Activated CD8-positive, alpha-beta memory T cell treated with anti-CD3 and anti-CD28 coated beads for 48 hours (primary cell): ENCODE measurements at places on chromosomes 5 and 9.

DNA sequence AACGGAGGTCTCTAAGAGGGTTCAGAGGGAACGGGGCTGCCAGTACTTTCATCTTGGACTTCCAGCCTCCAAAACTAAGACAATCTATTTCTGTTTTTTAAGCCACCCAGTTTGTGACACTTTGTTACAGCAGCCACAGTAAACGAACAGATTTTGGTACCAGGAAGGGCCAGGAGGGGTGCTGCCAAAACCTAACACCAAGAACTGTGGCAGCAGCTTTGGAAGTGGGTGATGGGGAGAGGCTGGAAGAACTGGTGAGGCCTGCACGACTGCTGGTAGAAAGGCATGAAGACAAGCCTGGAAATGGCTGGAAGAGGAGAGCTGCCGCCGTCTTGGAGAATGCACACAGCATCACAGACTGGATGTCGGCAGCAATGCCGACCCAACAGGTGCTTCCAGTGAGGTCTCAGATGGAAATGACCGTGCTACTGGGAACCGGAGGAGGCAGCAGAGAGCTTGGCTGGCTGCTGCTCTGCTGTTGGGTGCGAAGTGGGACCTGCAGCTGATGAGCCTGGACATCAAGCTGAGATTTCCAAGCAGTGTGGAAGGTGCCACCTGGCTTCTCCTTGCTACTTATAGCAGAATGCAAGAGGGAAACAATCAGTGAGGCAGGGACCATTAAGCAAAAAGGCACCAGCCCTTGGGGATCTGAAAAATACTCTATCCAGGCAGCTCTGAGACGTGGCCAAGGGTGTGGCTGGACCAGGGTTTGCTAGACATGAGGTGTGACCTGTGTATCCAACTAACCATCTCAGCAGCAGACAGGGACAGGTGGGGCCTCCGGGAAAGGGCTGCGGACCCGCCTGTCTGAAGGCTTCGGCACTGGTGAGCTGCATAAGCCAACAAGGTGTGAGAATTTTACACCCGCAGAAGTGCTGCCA is 4.7 kb upstream of the TMEM210 start:
- DNase-seq = no peak

DNA sequence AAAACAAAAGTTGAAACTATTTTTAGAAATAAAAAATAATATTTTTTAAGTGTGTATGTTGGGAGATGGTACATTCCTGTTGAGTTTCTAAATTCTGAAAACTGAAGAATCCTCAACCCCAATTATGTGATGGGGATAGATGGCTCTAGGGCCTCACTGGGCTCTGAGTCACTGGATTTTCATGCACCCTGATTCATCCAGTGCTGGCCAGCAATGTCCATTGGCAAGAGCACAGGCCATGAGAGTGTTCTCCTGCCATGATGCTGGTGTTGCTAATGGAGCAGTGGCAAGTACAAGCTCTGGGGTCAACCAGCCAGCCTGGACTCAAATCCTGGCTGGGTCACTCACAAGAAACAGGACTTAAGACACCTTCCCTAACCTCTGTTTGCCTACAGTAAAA is 23.3 kb downstream of the SMIM23 start:
- no peak for DNase-seq

- no peak for DNase-seq
Observed at GRCh38 chr5:41891066-41891707, 13.0 kb upstream of the RIMOC1 start.

DNA sequence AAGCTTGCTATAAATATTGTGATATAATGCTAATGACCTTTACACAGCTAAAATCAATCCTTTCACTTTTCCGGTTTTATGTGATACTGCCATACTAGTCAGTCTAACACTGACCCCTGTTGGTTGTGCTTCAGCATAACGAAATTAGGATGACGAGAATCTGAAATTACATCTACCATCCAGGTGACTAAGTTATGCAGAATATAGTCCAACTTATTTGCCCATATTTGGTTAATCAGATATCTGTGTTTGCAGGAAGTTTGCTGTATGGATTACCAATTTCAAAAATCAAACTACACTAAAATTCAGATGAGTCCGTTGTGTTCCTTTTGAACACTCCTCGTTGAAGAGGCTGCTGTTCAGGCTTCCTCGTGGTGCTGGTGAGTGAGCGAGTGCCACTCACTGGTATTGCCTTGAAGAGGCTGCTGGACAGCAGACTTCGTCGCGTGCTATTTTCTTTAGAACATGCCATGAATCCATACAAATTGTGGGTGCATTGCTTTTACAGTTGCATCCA is 32.5 kb downstream of the TENT4A start:
- no peak for DNase-seq

DNA sequence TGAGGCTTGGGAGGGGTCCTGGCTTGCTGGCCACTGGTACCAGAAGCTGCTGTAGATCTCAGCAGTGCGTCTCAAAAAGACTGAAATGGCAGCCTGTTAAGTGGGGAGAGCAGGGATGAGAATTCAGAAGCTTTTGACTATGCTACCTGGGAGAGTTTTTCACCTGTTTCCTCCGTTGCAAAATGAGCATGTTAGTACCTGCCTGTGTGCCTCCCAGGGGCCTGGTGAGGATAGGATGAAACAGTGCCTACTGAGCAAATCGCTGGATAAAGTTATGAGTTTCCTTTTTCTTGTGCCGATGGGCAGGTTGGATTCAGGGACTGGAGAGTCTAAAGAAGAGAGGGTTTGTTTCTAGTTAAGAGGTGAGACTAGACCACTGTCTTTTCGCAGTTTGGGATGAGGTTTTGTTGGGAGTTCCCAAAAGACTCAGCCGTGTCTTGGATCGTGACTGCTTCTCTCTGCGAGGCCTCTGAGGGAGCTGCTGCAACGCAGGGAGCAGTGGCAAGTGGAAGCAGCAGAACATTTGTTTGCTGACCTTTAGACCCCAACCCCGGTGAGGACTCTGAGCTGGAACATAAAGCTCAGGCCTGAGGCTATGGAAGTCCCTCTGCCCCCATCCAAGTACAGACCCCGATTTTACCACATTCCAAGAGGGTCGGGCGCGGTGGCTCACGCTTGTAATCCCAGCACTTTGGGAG is 1.4 kb downstream of the RALGPS1 start:
- no peak for DNase-seq

GRCh38 chr9:106880081-106880480 is 17.1 kb downstream of the ZNF462 start:
- no peak for DNase-seq

GRCh38 chr5:95733107-95733665 is 2.0 kb downstream of the RHOBTB3 start:
- no peak for DNase-seq

DNA sequence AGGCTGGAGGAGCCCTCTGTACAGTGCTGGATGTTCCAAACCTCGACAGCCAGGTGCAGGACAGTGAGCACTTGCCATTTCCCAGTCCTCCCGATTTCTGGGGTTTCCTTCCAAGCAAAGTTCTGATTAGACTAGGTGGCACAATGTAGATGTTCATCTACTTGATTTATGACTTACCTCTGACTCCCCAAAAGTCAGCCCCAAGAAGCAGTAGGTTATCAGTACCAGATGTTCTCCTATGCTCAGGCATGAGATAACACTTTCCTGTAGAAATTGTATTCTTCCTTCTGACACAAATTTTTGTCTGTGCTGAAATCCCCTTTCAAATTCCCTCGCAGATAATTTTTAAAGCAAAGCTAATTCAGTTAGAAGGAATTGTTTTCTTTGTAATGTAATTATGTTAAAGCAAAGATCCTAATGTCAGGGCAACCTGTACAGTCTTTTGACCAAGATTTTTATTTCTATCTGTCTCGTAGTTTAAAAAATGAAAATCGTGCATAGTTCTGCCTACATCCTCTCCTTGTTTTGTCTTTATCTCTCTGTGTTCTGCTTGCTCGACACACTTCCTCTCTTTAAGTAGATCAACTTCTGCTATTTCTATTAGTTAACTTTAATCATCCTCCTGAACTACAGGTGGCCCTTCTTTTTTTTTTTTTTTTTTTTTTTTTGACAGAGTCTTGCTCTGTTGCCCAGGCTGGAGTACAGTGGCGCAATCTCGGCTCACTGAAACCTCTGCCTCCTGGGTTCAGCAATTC is 102.4 kb upstream of the PJA2 start:
- DNase-seq = no peak

- no peak for DNase-seq
Observed at GRCh38 chr9:90795871-90796317, 5.7 kb upstream of the SYK start.

DNA sequence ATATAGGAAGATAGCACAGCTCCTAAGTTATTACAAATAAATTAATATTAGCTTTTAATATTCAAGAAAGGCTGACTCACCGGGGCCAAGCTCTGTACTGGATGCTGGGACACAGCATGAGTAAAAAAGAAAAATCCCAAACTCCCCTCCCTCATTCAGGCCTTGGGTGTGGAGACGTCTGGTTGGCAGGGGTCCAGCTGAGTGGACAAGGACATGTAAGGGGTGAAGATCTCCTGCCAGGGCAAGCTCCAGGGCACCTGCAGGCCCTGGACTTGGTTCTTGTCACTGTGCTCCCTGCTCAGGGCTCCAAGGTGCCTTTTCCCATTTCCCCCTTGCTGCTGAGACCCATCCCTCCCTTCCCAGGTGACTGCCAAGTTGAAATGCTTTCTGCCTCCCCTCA is 388.5 kb downstream of the ENC1 start:
- DNase-seq = no peak

DNA sequence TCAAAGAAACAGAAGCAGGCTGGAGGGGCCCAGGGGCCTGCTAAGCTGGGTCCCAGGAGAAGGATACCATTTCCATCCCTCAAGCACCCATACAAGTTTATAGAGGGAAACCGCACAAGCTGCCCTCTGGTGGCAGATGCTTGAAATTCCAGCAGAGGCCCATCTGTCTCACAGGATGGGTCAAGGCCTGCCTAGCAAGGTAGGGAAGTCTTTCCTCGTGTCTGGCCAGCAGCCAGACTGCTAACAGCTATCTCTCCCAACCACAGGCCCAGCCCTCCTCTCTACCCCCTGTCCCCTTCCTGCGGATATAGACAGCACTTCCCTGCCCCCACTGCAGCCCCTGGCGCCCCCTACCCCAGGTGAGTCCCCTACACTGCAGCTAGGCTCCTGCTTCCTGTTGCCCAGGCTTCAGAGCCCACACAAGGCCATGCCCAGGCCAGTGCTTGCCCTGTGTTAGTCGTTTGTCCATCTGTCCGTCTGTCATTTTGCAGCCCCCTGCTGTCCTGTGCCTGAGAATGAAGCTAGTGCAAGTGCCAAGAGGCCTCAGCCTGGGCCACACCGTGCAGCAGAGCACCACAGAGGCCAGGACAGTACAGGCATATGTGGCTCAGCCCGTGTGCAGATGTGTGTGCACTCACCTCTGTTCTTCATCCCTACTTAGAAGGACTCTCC is 26.2 kb downstream of the TCF7 start:
- no peak for DNase-seq

GRCh38 chr9:114165407-114166102 is 10.2 kb downstream of the COL27A1 start:
- no peak for DNase-seq

DNA sequence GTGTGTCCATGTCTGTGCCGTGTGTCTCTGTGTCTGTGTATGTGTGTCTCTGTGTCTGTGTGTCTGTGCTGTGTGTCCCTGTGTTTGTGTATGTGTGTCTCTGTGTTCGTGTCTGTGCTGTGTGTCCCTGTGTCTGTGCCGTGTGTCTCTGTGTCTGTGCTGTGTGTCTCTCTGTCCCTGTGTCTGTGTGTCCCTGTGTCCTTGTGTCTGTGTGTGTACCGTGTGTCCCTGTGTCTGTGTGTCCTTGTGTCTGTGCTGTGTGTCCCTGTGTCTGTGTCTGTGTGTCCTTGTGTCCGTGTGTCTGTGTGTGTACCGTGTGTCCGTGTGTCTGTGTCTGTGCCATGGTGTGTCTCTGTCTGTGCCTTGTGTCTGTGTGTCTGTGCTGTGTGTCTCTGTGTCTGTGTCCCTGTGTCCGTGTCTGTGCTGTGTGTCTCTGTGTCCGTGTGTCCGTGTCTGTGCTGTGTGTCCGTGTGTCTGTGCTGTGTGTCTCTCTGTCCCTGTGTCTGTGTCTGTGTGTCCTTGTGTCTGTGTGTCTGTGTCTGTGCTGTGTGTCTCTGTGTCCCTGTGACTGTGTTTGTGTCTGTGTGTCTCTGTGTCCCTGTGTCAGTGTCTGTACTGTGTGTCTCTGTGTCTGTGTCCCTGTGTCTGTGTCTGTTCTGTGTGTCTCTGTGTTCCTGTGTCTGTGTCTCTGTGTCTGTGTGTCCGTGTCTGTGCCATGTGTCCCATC is 23.2 kb downstream of the CACNA1B start:
- no peak for DNase-seq

- no peak for DNase-seq
Observed at GRCh38 chr9:112894041-112894440, 3.4 kb upstream of the SLC46A2 start.
